COR-L47 (cell line): ENCODE measurements at places on chromosomes 2 and 18.

GRCh38 chr2:43027097-43027873, 199.1 kb downstream of the ZFP36L2 start:
- no peak for DNase-seq

DNA sequence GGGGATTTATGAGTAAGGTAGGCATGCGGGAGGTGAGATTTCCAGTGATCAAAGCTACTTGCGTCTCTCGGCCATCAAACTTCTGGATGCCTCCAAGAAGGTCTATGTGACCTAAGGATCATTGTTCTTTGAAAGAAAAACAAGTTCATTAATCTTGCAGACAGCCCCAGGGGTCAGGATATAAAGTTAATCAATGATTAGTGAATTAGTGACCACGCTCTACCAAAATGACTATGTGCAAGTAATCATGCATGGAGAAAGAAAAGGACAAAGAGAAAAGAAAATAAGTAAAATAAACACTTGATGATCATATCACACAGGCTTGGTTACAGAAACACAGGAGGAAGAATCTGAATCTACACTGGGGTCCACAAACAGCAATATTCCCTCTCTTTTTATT, 42.5 kb upstream of the BCL11A start:
- no peak for DNase-seq

GRCh38 chr2:28629910-28630309, 121.7 kb upstream of the PPP1CB start:
- DNase-seq = no peak

DNA sequence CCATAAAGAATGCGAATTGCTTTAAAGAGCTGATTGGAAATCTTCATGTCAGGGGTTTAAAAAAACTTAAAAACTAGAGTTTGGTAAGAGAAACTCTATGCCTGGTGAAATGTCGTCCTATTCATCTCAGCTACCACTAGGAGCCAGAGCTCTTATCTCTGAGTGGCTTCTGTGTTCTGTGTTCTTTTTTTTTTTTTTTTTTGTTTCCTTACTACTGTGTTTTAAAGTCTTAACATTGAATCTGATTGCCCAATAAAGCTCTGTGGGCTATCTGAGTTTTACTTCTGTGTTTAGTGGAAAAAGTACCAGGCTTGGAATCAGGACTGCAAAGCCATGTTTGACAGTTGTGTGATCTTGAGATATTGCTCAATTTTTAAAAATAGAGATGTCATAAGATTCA, 494.8 kb downstream of the RIT2 start:
- DNase-seq = no peak

DNA sequence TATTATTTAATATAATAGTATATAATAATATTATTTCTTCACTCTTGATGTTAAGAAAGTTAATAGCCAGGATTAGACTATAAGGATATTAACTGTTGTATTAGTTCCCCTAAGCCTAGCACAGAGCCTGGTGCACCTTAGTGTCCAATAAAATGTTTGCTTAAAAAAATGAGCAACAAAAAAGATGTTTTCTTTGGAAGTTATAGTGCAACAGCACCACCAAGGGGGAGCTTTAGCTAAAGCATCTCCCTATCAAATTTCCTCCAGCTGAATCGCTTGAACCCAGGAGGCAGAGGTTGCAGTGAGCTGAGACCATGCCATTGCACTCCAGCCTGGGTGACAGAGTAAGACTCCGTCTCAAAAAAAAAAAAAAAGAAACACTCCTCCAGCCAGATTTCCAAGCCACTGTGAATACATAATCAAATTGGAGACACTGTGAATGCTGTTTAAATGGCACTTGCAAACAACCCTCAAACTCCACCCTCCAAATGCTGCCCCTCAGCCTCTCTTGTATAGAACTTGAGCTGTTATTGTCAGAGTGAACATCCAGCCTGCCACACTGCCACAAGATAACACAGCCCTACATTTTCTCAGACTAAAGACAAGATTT, 221.9 kb downstream of the DYM start:
- DNase-seq = peak; percentile 46

DNA sequence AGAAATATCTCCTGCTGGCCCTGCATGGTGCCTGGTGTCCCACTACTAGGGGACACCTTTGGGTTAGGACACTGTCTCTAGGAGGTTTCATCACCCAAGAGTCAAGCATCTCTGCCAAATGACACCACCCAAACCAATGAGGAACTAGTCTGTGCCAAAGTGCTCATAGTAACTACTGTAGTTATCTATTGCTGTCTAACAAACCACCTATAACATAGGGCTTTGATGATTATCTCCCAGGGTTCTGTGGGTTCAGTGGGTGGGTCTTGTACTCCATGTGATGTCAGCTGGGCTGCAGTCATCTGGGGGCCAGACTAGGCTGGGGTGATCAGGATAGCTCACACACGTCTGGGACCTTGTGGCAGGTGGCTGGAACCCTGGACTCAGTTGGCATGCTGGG, 59.8 kb downstream of the EPAS1 start:
- no peak for DNase-seq

DNA sequence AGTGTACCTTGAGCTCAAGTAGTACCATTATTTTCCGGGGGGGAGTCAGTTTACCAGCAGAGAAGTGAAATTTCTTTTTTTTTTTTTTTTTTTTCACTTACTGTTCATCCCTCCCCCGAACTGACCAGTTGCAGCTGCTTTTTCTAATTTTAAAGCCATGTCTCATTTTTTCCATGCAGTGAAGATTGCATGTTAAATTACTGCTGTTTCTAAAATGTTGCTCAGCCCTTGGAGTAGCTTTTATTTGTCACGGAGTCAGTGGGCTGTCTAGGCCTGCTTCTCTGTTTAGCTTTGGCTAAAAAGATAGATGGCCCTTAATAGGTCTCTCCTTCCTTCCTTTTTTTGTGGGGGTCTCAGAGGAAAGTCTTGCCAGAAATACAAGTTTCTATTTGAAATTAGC, 70.2 kb downstream of the NGEF start:
- no peak for DNase-seq
